ENCODE measurements at places on chromosomes 1 and 21. TPM values are rescaled to one million over a fixed set of nuclear protein-coding genes. Genes with fewer than 3 reads are reported as not detected.

- no peak for DNase-seq
Measured at GRCh38 chr21:29211205-29211604, 80.8 kb downstream of the MAP3K7CL start.

- DNase-seq: no peak
Measured at GRCh38 chr1:44705938-44706337, 25.0 kb downstream of the RNU5D-1 start.

- no peak for DNase-seq
Measured at GRCh38 chr1:200258447-200259375, 151.1 kb downstream of the ZNF281 start.

DNA sequence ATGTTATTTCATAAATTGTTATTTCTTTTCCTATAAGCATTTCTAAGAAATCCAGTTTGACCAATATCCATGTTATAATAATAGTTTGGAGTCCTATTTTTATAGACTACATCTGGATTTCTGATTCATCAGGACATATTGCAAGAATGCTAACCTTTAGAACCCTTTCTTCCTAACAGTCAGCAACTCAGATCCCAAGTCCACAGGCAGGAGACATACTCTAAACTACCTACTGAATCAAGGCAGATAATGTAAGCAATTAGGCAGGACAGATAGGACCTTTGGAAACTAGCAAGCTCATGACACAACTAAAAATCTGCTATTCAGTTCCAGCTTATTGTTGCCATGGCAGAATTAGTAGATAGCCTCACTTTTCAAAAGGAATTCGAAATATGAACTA is 104.1 kb downstream of the DENND1B start:
- no peak for DNase-seq

Gene PKLR
- polyA plus RNA-seq: not detected

Data from AG04450 (cell line).